ENCODE measurements at places on chromosomes 4 and X.

GRCh38 chr4:102089850-102090621, 255.2 kb downstream of the SLC39A8 start:
- no peak for DNase-seq

DNA sequence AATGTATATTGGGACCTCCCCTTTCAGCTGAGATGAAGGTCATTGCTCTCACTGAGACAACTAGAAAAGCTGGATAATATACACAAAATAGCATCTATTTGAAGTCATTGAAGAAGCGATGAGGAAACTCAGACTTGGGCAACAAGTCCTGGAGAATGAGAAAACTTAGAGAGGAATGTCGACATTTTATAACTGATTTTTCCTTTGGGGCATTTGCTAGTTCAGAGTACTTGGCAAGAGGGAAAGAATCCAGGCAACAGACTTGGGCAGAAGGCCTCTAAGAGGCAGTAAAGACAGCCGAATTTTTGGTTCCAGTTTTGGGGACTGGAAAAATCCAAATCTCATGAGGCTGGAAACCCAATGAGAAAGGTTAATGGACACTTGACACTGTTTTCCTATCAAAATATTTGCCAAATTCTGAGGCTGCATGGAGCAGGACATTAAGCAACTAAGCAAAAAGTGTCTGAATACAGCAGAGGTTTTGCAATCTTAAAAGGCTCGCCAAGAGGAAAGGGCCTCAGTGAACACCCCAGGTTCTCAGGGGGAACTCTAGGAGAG, 21.0 kb upstream of the ANXA5 start:
- no peak for DNase-seq

- DNase-seq: no peak
These were observed 47.5 kb downstream of the SLITRK2 start for GRCh38 chrX:145865082-145865481.

DNA sequence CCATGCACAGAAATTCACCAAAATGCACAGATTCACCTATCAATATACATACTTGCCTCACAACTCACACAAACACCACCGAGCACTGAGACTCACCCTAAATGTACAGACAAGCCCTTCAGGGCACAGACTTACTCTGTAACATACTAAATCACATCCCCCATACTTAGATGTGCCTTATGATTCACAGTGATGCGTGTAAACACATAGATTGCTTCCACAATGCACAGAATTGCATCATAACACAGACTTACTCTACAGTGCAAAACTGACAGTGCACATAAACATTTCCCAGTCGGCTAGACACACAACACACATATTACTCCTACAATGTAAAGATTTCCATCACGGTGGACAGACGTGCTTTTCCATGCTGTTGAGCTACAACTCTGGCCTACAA, 6.2 kb downstream of the LINC00632 start:
- no peak for DNase-seq
